ENCODE measurements at places on chromosomes 3 and 15. TPM values are rescaled to one million over a fixed set of nuclear protein-coding genes. Genes with fewer than 3 reads are reported as not detected.

DNA sequence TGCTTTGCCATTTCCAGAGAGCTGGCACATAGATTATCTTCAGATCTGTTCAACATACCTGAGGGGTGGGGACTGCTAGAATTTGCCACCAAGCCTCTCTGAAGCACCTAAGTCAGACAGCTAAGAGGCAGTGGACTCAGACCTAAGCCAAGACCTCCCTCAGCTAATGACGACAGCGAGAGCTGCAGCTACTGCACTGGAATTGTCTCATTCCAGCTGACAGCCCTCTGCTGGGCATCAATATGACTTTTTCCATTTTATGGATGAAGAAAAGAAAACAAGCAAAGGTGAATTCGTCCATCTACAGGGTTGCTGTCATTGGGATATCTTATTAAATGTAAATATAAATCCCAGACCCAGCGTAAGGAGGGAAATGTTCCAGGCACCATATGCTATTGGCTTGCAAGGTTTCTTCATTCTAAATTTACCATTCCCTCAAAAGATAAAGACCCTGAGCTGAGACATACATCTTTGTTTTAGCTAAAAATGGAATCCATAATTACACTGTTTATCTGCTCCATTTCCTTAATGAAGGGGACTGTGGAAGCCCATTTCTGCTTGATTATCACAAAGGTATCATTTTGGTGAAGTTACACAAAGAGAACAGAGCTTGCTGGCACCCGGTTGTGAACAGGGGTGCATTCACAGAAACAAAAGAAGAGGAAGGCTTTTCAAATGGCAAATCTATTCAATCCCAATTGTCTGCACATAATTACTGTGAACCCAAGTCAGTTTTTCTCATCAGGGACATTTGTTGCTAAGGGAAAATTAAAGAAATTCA is 85.5 kb upstream of the LRTM1 start:
- DNase-seq: peak; percentile 14
- H3K36me3 ChIP-seq: no peaks in the 10 kb centered on the region
- no peaks in the 10 kb centered on the region for H3K4me1 ChIP-seq
- no peak overlapping the region for H3K4me3 ChIP-seq
- no peaks in the 10 kb centered on the region for H3K27me3 ChIP-seq

DNA sequence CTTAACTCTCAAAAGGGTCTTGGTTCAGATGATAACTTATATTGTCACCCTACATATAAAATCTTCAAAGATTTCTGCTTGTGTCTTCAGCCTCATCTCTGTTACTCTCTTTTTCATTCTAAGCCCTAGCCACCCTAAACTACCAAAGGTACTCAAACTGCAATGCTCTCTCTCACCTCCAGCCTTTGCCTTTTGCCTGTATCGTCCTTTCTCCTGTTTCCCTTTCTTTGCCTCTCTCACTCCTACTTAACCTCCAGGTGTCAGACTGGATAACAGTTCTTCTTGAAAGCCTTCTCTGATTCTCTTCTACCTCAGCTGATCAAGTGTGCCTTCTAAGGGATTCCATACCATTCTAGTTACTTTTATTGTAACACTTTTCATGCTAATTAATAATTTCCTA is 149.8 kb downstream of the SERPINI1 start:
- H3K27me3 ChIP-seq: no peaks in the 10 kb centered on the region
- H3K27ac ChIP-seq: no peak overlapping the region
- H3K36me3 ChIP-seq: no peaks in the 10 kb centered on the region
- DNase-seq: no peak

- H3K27ac ChIP-seq: no peak overlapping the region
- H3K4me3 ChIP-seq: no peak overlapping the region
- H3K36me3 ChIP-seq: no peaks in the 10 kb centered on the region
- no peak for DNase-seq
Measured at GRCh38 chr3:29279286-29279685, 1.6 kb upstream of the RBMS3 start.

Gene SPSB4
- total RNA-seq: 1.2 TPM

Gene PLS1
- total RNA-seq: 18.8 TPM

Gene AMOTL2
- 149 TPM for total RNA-seq

Data from thyroid gland (tissue), 4 donors.